Suppressor macrophage (primary cell): ENCODE measurements at places on chromosomes 1 and 21.
A peak's percentile ranks its signal among the peaks of the same experiment; 100 is the strongest.

- no peak for DNase-seq
Observed at GRCh38 chr1:18641005-18641941, 10.6 kb downstream of the PAX7 start.

DNA sequence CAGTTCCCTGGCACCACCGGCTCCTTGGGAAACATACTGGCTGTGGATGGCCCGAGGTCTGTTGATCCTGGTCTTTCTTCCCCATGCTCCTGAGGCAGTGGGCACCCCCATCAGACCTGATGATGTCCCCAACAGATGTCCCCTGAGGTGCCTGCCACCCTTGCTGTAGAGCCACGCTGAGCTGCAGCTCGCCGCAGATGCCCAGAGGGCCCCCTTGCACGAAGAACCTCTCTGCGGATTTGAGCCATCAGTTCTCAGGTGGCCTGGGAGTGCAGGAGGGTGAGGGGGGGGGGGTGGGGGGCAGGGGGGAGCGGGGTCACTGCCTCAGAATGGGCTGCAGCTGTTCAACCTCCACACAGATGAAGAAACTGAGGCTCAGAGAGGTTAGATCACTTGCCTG is 60.9 kb downstream of the GLIS1 start:
- no peak for DNase-seq

DNA sequence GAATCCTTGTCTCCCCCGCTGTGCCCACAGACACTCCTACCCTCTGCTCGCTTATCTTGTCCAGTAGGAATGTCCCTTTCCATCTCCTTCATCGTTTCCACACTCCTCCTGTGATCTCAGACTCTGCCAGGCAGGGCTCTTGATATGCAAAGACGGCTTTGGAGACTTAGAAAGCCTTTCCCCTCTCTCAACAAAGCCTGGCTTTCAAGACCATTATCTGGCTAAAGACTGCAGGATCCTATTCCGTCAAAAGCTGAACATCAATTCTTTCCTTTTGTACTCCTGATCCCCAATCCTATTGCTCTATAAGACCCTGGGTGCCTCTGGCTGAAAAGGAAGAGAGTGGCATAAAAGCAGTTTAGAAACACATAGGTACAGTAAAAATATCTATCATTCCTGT is 63.9 kb downstream of the SDC3 start:
- DNase-seq: no peak

GRCh38 chr1:186837806-186838205 is 9.1 kb downstream of the PLA2G4A start:
- peak; percentile 22 for DNase-seq

DNA sequence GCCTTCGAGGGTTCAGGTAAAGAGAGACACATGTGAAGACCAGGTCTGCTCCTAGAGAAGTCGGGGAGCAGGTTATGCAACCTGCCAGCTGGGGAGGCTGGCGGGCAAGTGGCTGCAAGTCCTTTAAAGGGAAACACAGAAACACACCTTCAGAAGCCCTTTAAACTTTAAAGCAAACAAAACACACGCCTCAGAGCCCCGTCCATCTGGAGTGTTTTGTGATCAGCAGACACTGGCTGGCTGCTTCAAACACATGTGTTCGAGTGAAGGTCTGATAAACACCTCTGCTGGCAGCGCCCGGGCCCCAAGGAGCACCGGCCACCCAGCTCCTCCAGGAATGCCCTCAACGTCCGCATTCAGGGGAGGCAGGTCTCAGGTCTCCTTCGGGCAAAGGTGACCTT is 15.2 kb downstream of the RIPK4 start:
- DNase-seq: no peak

GRCh38 chr1:20685099-20685662 is 24.0 kb upstream of the DDOST start:
- peak; percentile 57 for DNase-seq

- no peak for DNase-seq
Observed at GRCh38 chr1:152899883-152900282, 8.5 kb upstream of the IVL start.

DNA sequence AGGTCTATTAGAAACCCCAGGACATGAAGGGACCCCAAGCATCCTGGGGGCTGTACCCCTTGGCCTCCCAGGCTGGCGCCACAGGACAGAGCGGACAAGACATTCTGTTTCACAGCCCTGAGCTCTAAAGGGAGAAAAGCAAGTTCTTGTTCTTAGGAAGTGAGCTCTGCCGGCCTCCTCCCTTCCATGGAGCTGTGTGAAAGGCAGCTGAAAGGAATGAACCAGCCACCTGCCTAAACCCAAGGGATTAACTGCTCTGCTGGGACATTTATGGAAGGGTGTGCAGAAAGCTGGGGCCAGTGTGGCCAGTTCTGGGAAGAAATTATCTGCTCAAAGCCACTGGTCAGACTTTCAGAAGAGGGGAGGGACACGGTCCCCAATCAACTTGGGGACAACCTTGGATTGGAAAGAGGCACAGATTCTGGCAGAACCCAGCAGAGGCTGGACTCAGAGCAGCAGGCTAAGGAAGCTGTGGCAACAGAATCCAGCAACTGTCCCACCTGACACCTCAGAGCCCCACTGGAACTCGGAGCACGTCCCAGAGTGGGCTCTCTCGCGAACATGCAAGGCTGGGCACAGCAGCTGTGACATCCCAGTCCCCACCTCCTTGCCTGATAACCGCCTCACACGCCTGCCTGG is 2.1 kb downstream of the KLHL21 start:
- peak; percentile 33 for DNase-seq

GRCh38 chr1:12204140-12204539 is 25.7 kb upstream of the VPS13D start:
- DNase-seq: no peak

- DNase-seq: no peak
Observed at GRCh38 chr1:51516649-51517158, 2.4 kb downstream of the EPS15 start.

DNA sequence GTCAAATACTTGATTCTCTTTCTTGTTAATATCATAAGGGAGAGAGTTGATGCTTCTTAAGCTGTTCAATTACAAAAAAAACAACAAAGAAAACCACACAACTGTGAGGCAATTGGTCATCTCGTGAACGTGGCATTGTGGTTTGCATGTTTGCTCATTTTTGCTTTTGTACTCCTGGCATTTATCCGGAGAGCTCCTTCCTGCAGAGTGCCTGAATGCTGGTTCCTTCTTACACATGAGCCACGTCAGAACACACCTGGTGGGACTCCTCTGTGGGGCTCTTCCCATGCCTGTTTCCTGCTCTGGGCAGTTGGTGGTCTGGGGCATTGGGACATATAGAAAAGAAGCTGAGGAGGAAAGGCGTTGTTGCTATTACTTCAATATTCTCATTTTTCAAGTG is 25.7 kb downstream of the KCNK1 start:
- DNase-seq: no peak

DNA sequence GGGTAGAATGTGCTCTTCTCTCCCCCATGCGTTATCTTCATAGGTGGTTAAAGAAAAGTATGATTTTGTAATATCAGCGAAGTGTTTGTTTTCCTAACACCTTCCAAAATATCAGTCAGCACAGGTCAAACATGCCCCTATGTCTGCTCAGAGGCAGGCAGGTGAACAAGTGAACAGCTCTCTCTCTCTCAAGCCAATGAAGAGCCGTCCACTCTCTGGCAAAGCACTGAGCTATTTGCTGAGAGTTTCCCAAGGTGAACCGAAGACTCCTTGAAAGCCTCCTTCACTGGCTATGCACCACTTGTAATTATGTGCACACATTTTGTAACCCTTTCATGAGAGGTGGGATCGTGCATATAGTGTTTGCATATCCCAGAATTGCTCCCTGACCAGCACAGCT is 47.7 kb downstream of the ST6GALNAC3 start:
- DNase-seq: no peak

DNA sequence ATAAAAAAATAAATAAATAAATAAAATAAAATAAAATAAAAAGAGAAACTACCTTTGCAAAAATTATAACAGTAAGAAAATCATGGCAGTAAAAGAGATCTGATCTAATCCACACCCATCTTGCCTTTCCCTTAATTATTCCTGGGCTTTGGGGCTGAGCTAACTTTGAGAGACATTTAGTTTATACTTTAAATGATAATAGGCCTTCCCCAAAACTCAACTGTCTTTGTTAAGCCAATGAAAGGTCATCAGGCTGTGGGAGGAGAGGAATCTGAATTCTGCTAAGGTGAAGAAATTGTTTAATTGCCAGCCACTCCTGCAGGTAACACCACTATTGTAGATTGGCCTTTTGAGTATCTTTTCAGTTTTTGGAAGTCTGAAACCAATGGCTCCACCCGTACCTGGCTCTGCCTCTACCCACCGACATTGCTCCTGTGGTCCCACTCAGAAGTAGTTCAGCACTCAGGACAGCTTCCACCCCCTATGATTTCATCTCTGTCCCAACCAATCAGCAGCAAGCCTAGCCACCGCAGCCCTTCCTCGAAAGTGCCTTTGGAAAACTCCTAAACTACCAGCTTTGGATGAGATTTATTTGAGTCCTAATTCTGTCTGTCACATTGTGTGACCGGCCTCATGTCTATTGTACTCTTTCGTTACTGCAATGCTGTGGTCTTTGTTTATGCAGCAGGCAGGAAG is 23.0 kb upstream of the PNRC2 start:
- DNase-seq: no peak

GRCh38 chr1:233261695-233262094 is 33.8 kb downstream of the PCNX2 start:
- no peak for DNase-seq

- no peak for DNase-seq
Observed at GRCh38 chr21:28018213-28018612, 974.5 kb downstream of the LTN1 start.

DNA sequence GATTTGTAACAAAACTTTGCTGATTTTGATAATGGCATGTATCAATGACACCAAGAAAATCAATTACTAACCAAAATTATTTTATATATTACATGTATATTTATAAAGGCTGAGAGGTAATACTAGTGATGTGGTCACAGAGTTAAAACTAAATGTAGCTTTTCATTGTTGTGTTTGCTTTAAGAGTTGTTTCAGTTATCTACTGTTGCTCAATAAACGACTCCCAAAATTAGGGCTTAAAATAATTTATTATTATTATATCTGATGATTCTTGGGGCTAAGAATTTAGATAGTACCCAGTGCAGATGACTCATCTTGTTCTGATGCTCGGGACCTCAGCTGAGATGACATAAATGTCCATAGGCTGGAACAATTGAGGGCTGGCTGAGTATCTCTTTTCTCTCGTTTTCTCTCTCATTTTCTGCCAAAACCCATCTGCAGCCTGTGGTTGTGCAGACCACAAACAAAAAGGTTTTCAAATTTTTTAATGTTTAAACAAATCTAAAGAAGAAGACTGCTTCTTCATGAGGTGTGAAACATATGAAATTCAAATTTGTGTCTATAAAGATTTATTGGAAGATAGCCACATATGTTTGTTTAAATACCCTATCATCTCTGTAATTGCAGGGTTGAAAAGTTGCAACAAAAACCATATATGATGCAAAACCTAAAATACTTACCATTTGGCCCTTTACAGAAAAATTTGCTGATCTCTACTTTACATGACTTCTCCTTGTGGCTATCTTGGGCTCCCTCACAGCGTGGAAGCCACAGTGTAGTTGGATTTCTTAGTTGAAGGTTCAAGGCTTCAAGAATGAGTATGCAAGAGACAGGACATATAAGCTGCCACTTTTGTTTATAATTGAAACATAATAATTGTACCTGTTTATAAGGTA is 14.8 kb upstream of the PTPRC start:
- DNase-seq: no peak

DNA sequence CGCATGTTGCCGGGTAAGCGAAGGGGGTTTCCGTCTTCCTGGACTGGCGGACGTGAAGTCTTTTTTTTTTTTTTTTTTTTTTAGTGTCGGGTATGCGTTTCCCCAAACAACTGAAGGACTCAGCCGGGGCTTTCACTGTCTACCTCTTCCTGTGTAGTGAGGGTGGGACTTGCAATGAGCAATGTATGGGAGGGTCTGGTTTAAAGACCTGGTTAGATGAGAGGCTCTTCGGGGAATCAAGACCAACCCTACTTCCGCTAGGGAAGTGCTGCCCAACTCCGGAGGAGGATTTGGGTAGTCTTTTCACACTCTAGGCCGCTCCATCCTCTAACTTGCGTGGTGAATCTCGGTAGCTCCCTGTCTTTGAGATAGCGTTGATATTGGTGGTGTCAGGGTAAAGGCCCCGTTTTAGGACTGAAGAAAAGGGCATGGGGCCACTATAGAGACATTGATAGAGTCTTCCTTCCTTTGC is 754 bp downstream of the PRRC2C start:
- peak; percentile 70 for DNase-seq

GRCh38 chr1:25765136-25765922 is 34.7 kb upstream of the SELENON start:
- no peak for DNase-seq

DNA sequence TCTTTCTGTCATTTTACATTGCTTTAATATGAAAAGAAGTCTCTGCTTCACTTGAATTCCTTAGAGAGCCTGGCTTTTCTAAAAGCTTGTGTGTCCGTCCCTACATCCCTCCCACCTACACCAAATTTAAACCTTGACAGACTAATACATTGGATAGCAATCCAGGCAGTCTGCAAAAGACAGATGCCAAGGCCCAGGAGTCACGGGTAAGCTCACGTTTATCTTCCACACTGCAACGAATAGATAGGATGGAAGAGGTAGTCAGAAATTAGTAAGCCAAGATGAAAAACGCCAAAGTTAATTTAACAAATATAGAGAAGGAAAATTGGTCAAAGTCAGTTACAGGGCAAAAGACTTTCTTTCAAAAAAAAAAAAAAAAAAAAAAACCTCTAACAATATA is 338.1 kb downstream of the SMYD3 start:
- no peak for DNase-seq

GRCh38 chr1:162635418-162635817 is 3.2 kb downstream of the DDR2 start:
- DNase-seq: no peak

- peak; percentile 30 for DNase-seq
Observed at GRCh38 chr1:50208756-50209155, 100.0 kb downstream of the ELAVL4 start.

DNA sequence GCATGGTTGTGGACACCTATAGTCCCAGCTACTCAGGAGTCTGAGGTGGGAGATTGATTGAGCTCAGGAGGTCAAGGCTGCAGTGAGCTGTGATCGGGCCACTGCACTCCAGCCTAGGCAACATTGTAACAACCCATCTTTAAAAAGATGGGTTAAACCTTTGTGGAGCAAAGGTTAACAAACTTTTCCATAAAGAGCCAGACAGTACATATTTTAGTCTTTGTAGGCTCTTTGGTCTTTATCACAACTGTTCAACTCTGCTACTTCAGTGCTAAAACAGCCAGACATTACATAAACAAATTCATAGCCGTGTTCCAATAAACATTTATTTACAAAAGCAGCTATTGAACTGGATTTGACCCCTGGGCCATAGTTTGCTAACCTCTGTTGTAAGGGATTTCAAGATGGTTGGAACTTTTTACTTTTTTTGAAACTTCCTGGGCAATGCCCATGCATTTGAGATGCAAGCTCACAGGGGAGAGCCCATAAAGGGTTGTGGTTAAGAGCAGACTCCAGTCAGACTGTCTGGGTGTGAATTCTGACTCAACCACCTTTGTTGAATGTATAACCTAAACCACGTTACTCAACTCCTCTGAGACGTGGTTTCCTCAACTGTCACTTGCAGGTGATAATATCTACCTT is 10.8 kb downstream of the INAVA start:
- DNase-seq: no peak

GRCh38 chr1:161222175-161223019 is 1.0 kb downstream of the APOA2 start:
- DNase-seq: no peak

- no peak for DNase-seq
Observed at GRCh38 chr1:65002156-65002507, 35.8 kb upstream of the JAK1 start.
